ENCODE measurements at places on chromosomes 3 and 15. TPM values are rescaled to one million over a fixed set of nuclear protein-coding genes. Genes with fewer than 3 reads are reported as not detected.
A peak's percentile ranks its signal among the peaks of the same experiment; 100 is the strongest.

DNA sequence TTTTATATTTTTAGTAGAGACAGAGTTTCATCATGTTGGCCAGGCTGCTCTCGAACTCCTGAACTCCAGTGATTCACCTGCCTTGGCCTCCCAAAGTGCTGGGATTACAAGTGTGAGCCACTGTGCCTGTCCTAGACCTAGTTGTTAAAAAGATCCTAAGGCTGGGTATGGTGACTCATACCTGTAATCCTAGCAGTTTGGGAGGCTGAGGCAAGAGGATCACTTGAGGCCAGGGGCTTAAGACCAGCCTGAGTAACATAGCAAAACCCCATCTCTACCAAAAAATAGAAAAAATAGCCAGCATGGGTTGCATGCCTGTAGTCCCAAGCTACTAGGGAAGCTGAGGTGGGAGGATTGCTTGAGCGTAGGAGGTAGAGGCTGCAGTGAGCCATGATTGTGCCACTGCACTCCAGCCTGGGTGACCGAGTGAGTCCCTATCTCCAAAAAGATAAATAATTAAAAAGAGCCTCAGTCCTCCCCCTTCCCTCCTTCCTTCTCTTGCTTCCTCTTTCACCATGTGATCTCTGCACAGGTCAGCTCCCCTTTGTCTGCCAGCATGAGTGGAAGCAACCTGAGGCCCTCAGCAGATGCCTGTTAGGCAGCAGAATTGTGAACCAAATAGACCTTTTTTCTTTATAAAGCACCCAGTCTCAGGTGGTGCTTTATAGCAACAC, 9.8 kb upstream of the FNDC3B start:
- no peaks in the 10 kb centered on the region for H3K36me3 ChIP-seq
- H3K4me3 ChIP-seq, result no peak overlapping the region
- H3K4me1 ChIP-seq, result no peaks in the 10 kb centered on the region
- no peak for DNase-seq
- H3K27me3 ChIP-seq, result no peaks in the 10 kb centered on the region
- H3K27ac ChIP-seq, result no peak overlapping the region

GRCh38 chr3:139524841-139525636, 14.5 kb downstream of the RBP1 start:
- peaks cover 40% of the 10 kb centered on the region for H3K36me3 ChIP-seq
- no peak overlapping the region for H3K4me3 ChIP-seq
- DNase-seq, result no peak
- peak overlapping the region; percentile 81 for H3K27ac ChIP-seq

FBLN2 gene
- 67.5 TPM for total RNA-seq

GRCh38 chr3:45035441-45036301, 9.6 kb downstream of the CLEC3B start:
- H3K27ac ChIP-seq, result no peak overlapping the region
- peaks cover 11% of the 10 kb centered on the region for H3K4me1 ChIP-seq
- H3K4me3 ChIP-seq, result peak overlapping the region; percentile 64
- H3K36me3 ChIP-seq, result no peaks in the 10 kb centered on the region

GRCh38 chr3:65666448-65667091, 372.1 kb downstream of the MAGI1 start:
- peaks cover 9% of the 10 kb centered on the region for H3K4me1 ChIP-seq
- no peak overlapping the region for H3K27ac ChIP-seq
- no peaks in the 10 kb centered on the region for H3K36me3 ChIP-seq
- H3K4me3 ChIP-seq, result no peak overlapping the region

KBTBD8 gene
- 1.4 TPM for total RNA-seq

- no peak overlapping the region for H3K4me3 ChIP-seq
- no peak for DNase-seq
- H3K36me3 ChIP-seq, result no peaks in the 10 kb centered on the region
Measured at GRCh38 chr15:70356062-70356860, 258.5 kb upstream of the TLE3 start.

GRCh38 chr3:191262650-191263049, 63.6 kb downstream of the OSTN start:
- H3K27ac ChIP-seq, result no peak overlapping the region
- H3K4me1 ChIP-seq, result peaks cover 11% of the 10 kb centered on the region
- H3K27me3 ChIP-seq, result no peaks in the 10 kb centered on the region
- no peaks in the 10 kb centered on the region for H3K36me3 ChIP-seq
- DNase-seq, result no peak

ITIH1 gene
- total RNA-seq, result not detected

AGBL1 gene
- not detected for total RNA-seq

- H3K4me3 ChIP-seq, result peak overlapping the region; percentile 89
- H3K27ac ChIP-seq, result peak overlapping the region; percentile 98
- H3K27me3 ChIP-seq, result no peaks in the 10 kb centered on the region
- H3K36me3 ChIP-seq, result no peaks in the 10 kb centered on the region
- peaks cover 48% of the 10 kb centered on the region for H3K4me1 ChIP-seq
- no peak for DNase-seq
Measured at GRCh38 chr3:139388821-139389551, 461 bp downstream of the COPB2 start.

GRCh38 chr3:120021523-120021922, 72.7 kb downstream of the GSK3B start:
- peaks cover 17% of the 10 kb centered on the region for H3K36me3 ChIP-seq
- no peak for DNase-seq
- no peak overlapping the region for H3K4me3 ChIP-seq

AADAC gene
- total RNA-seq, result not detected

GRCh38 chr3:177733936-177734335, 536.7 kb upstream of the TBL1XR1 start:
- H3K27me3 ChIP-seq, result no peaks in the 10 kb centered on the region
- no peaks in the 10 kb centered on the region for H3K36me3 ChIP-seq
- no peak for DNase-seq
- peaks cover 24% of the 10 kb centered on the region for H3K4me1 ChIP-seq

- DNase-seq, result no peak
- H3K4me3 ChIP-seq, result no peak overlapping the region
- H3K27me3 ChIP-seq, result peaks cover 6% of the 10 kb centered on the region
- no peaks in the 10 kb centered on the region for H3K36me3 ChIP-seq
Measured at GRCh38 chr15:32120577-32121383, 90.5 kb downstream of the CHRNA7 start.

DNA sequence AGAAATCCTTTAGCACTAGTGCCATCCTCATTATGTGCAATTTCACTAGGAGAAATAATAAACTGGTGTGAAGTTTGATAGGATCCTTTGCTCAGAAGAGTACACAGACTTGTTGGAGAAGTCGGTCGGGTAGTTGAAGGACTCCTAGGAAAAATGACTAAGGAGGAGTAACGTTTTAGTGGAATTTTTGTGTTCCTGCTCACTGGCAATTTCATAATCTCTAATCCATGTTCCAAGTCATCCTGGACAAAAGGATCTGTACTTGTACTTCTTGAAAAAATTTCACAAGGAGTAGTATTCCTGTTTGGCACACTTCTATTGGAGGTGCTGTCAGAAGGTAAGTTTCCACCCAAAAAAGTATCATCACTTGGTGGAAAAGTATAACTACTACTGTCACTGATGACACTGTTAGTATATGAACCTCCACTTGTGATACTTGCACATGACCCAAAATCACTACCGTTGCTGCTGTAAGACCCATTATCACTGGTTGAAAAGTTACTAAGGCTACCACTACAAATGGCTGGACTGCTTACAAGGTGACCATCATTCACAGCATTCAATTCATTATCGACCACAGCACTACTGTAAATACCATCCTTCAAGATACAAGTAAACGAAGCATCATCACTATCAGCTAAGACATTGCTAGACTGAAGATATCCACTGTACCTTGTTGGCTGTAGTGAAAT, 77.4 kb downstream of the NEDD4 start:
- H3K27me3 ChIP-seq, result no peaks in the 10 kb centered on the region
- H3K27ac ChIP-seq, result no peak overlapping the region
- H3K4me1 ChIP-seq, result peaks cover 23% of the 10 kb centered on the region
- H3K4me3 ChIP-seq, result no peak overlapping the region
- DNase-seq, result no peak
